ENCODE measurements at places on chromosomes 1 and 21.

DNA sequence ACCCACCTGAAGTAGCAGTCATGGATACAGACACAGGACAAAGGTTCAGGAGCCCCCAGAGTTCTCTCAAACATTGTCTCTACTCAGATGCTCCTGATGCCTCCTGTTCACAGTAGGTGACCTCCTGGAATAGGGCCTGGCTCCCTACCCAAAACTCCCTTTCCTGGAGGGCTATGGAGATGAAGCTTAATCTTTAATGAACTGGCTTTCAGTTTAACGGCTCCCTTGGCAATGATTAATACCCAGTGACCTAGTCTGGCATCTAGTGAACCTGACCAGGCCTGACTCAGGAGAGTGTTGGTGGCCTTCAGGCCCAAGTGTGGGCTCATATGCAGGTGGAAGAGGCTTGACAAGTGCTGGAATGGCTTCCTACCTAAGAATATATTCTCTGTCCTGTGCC lies 65.2 kb upstream of the TRABD2B start:
- peak; percentile 8 for DNase-seq

DNA sequence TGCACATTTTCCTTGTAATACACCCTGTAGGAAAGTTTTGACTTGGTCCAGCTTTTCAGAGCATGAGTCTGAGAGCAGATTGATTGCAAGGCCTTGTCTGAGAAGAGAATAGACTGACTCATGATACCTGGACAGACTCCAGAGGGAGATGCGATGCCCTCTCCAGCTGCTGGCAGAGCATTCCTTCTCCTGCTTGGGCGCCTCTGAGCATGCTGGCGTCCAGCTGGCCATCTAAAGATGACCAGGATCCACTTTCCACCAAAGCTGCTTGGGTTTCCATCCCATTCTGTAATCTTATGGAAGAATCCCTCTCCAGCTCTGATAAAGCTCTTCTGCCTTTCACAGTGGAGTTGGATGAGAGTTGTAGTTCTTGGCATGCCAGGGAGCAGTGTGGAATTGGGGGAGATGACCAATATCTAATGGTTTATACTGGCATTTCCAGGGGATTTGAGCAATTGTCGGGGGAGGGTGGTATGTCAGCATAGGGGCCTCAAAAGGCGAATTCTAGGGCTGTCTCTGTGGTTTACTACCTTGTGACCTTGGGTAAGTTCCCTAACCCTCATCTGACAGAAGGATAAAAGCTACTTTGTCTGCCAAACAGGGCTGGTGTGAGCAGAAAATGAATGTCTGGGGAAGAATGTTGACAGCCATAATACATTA lies 19.5 kb downstream of the SZRD1 start:
- no peak for DNase-seq

DNA sequence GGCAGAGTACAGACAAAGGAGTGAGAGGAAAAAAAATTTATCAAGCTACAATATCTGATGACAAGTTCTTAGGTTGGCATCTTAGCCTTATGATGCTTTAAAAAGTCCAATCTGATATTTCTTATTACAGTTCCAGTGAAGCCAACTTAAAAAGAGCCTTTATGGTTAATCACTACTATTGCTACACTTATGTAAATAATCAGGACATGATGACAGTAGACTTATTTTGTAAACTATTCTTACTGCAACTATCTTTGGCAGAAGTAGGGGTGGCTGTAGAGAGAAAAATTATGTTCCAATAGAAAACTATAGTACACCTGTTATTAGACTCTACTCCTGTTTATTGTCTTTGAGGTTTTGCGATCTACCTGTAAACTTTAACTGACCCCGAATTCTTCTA lies 25.8 kb upstream of the NUF2 start:
- no peak for DNase-seq

GRCh38 chr1:110338309-110338885 lies 780 bp upstream of the RBM15 start:
- peak; percentile 66 for DNase-seq

GRCh38 chr1:27622828-27623227 lies 12.2 kb downstream of the FGR start:
- no peak for DNase-seq

All from GM19239 (cell line).